A549 treated with Mapracorat at 1 μM for 4 hours (cell line): ENCODE measurements at places on chromosomes 7 and 10. TPM values are rescaled to one million over a fixed set of nuclear protein-coding genes. Genes with fewer than 3 reads are reported as not detected.

Gene CACNB2
- total RNA-seq, result not detected in 5 replicates

Gene AVL9
- total RNA-seq, result 20.1 to 33.5 TPM (median 30.5 TPM) in 5 replicates

Gene SEMA4G
- total RNA-seq, result 6.6 to 9.3 TPM (median 8.9 TPM) in 5 replicates

Gene SP8
- not detected in 5 replicates for total RNA-seq

Gene PLA2G12B
- total RNA-seq, result not detected in 5 replicates

Gene UPK3BL2
- total RNA-seq, result 1.6 to 3.6 TPM (median 2.4 TPM) in 5 replicates

Gene LRRN3
- total RNA-seq, result 0.04 to 0.05 TPM in 2 of 5 replicates, not detected in the others

Gene SUN3
- total RNA-seq, result 0.19 TPM in 1 of 5 replicates, not detected in the others

Gene AMPH
- 0.05 to 0.13 TPM (median 0.11 TPM) in 4 of 5 replicates, not detected in the other for total RNA-seq

Gene ALOX5
- total RNA-seq, result 0.25 to 0.83 TPM (median 0.36 TPM) in 5 replicates

Gene SMO
- total RNA-seq, result 10.9 to 16.2 TPM (median 13.6 TPM) in 5 replicates

Gene MSMB
- 0.63 TPM in 1 of 5 replicates, not detected in the others for total RNA-seq

Gene FASTK
- 51.3 to 86.5 TPM (median 80.0 TPM) in 5 replicates for total RNA-seq

Gene CAMK1D
- total RNA-seq, result 6.7 to 9.4 TPM (median 8.8 TPM) in 5 replicates

Gene IDI2
- 0.10 TPM in 1 of 5 replicates, not detected in the others for total RNA-seq

Gene FOXL3
- not detected in 5 replicates for total RNA-seq

Gene VSTM4
- total RNA-seq, result 0.15 to 0.56 TPM (median 0.39 TPM) in 5 replicates

Gene CPXM2
- 0.07 TPM in 1 of 5 replicates, not detected in the others for total RNA-seq

Gene CLDN12
- total RNA-seq, result 27.5 to 35.2 TPM (median 32.4 TPM) in 5 replicates

Gene EBLN1
- 0.14 to 0.23 TPM (median 0.16 TPM) in 4 of 5 replicates, not detected in the other for total RNA-seq

Gene ABCB1
- 0.20 to 0.51 TPM in 2 of 5 replicates, not detected in the others for total RNA-seq

Gene NUDCD3
- total RNA-seq, result 45.8 to 67.0 TPM (median 55.8 TPM) in 5 replicates

Gene ADGRA1
- total RNA-seq, result 0.05 to 0.40 TPM (median 0.14 TPM) in 5 replicates

Gene CTAGE15
- total RNA-seq, result not detected in 5 replicates

Gene ASB13
- 19.3 to 25.7 TPM (median 23.5 TPM) in 5 replicates for total RNA-seq

Gene PLAC9
- 0.24 TPM in 1 of 5 replicates, not detected in the others for total RNA-seq

Gene KCNMA1
- 40.3 to 86.3 TPM (median 68.8 TPM) in 5 replicates for total RNA-seq

Gene GNGT1
- not detected in 5 replicates for total RNA-seq

Gene SRRM3
- 8.0 to 11.6 TPM (median 11.3 TPM) in 5 replicates for total RNA-seq

Gene CYTH3
- total RNA-seq, result 25.6 to 32.4 TPM (median 27.8 TPM) in 5 replicates

Gene NODAL
- not detected in 5 replicates for total RNA-seq

Gene KCP
- total RNA-seq, result 0.05 to 0.30 TPM (median 0.15 TPM) in 5 replicates

Gene NCAPG2
- total RNA-seq, result 31.4 to 41.6 TPM (median 39.5 TPM) in 5 replicates

Gene PNLIPRP2
- total RNA-seq, result not detected in 5 replicates

Gene SUV39H2
- total RNA-seq, result 17.0 to 21.4 TPM (median 19.0 TPM) in 5 replicates

Gene CDK14
- total RNA-seq, result 0.14 to 0.48 TPM (median 0.32 TPM) in 5 replicates

Gene LOXL4
- total RNA-seq, result 1.2 to 1.7 TPM (median 1.6 TPM) in 5 replicates

Gene FRMPD2
- total RNA-seq, result 0.05 to 0.17 TPM (median 0.06 TPM) in 3 of 5 replicates, not detected in the others

Gene EGFR
- total RNA-seq, result 85.7 to 122 TPM (median 97.1 TPM) in 5 replicates

Gene TPK1
- total RNA-seq, result 1.9 to 4.1 TPM (median 2.8 TPM) in 5 replicates

Gene INA
- 18.3 to 27.6 TPM (median 21.0 TPM) in 5 replicates for total RNA-seq

Gene PNLIP
- 0.11 to 0.12 TPM in 2 of 5 replicates, not detected in the others for total RNA-seq

Gene GIMAP7
- not detected in 5 replicates for total RNA-seq

Gene TRIM8
- total RNA-seq, result 44.2 to 49.0 TPM (median 47.5 TPM) in 5 replicates

Gene OR6B1
- not detected in 5 replicates for total RNA-seq

Gene NRG3
- not detected in 5 replicates for total RNA-seq

Gene VGF
- total RNA-seq, result 10.8 to 26.3 TPM (median 18.0 TPM) in 5 replicates

Gene ATRNL1
- 0.14 to 0.58 TPM (median 0.29 TPM) in 5 replicates for total RNA-seq

Gene FAM180A
- 0.09 to 0.14 TPM (median 0.11 TPM) in 3 of 5 replicates, not detected in the others for total RNA-seq

Gene C10orf105
- not detected in 5 replicates for total RNA-seq
